ENCODE measurements at places on chromosomes 6 and 20.

DNA sequence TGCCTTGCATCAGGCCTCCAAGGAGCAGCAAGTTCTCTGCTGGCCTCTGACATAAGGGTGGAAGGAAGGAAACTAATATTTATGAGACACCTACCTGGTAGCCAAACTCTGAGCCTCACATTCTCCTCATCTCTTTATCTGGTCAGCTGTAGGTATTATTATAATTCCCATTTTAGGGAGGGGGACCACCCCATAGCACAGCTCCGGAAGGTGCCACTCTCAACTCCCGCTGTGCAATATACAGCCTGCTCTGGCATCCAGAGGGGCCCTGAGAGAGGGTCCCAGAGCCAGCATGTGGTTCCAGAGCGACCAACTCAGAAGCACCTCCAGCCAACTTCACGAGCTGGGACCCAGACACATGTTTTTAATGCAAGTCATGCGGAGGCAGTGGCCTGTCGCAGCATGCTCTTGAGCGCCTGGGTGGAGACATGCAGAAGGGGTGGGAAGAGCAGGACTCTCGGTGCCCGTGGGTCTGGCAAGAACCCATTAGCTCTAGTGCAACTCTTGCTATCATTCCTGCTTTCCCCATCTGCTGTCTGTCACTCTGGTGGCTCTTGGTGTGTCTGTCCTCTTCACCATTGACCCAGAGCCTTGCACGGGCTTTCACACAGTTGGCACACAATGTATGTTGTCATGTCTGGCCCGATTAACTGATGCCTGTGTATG, 15.0 kb upstream of the MYMX start:
- DNase-seq = no peak

DNA sequence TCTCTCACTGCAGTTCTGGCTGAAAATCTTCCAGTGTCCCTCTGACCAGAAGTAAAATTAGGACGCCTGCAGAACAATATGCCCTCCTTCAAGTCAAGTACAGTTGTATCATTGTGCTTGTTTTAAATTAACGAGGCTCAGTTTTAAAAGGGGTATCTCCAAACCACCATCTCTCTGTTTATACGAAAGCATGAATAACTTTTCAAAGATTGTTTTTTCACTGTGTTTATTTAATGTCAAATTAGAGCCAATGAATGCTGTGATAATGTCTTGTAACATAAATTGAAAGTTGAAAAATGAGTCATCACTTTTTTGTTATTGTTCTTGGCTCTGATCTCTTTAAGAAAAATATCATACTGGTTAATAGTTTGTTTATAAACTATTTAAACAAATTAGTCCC, 230.7 kb upstream of the THEMIS start:
- no peak for DNase-seq

- no peak for DNase-seq
Measured at GRCh38 chr20:36084897-36085613, 69.5 kb upstream of the EPB41L1 start.

DNA sequence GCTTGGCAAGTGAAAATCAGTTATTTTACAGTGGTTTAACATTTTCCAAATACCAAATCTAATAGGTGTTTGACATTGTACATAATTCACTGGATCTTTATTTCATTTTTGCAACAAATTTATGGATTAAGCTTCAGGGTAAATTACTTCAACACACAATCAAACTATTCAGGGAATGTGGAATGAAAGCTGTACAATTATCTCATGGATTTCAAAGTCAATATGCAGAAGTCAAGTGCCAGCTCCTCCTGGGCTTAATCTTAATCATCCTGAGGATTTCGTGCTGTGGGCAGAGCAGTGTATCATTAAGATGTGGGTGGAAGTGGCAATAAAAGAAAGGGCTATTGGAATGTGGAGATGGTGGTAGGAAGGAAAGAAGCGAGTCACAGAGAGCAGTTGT, 548.8 kb downstream of the COL12A1 start:
- DNase-seq = no peak

DNA sequence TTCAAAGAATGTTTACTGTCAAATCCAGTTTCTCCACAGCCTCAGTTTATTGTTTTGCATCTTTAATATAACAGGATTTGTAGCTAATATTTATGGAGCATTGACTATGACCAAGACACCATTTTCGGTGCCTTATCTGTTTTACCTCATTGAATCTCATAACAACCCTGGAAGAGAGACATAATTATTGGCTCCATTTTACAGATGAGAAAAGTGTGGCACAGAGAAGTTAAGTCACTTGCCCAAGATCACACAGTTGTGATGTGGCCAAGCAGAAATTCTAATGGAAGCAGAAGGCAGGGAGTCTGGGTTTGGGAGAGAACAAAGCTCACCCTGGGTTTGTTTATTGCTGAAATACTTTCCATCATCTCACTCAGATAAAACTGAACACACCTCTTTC, 17.5 kb upstream of the NFATC2 start:
- DNase-seq = no peak

DNA sequence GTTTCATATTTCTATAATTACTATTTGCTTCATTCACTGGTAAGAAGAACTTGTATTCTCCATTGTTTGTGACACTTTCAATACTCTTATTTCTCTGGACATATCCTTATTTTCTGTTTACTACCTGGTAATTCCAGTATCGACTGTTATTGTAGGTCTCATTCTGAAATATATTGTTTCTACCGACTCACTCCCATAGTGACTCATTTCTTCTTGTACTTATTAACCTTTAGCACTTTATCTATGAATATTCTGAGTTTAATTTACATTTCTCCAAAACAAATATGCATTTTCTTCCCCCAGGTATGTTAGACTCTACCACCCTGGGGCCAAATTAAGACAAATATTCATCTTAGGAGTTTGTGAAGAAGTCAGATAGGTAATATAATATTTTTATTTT, 164.5 kb upstream of the BTBD3 start:
- no peak for DNase-seq

DNA sequence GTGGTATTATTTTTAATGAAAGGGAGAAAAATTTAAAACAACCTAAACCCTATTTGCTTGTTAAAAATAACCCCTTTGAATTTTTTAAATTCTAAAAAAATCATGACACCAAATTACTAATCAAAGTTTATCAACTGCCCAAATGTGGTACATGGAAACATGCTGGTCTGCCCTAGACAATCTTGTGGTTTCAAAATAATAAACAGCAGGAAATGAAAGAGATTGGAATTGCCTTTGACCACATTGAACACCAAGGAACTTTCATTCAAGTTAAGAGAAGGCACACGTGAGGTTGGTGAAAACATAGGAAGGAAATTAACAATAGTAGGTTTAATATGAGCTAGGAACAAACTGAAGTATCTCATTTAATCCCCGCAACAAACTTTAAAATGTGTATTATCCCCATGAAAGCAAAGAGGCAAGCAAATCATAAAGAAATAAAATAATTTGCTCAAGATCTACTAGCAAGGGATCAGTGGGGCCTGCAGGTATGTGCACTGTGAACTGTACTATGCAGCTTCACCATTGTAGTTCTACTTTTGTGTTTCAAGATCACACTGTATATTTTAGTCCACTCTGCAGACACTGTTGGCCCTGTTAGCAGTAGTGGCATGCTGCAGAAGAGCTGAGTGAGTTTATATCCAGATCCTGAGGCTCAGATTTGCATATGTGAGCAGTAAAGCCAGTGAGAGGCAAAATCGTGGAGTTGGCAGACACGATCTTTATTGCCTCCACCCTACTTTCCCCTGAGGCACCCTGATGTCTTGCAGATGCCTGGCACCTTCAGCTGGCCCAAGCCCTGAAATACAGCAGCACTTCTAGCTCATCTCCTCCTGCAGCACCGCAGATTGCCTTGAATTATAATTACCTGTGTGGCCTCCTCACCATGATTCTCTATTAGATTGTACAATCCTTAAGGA, 157.8 kb upstream of the TENT5A start:
- no peak for DNase-seq

DNA sequence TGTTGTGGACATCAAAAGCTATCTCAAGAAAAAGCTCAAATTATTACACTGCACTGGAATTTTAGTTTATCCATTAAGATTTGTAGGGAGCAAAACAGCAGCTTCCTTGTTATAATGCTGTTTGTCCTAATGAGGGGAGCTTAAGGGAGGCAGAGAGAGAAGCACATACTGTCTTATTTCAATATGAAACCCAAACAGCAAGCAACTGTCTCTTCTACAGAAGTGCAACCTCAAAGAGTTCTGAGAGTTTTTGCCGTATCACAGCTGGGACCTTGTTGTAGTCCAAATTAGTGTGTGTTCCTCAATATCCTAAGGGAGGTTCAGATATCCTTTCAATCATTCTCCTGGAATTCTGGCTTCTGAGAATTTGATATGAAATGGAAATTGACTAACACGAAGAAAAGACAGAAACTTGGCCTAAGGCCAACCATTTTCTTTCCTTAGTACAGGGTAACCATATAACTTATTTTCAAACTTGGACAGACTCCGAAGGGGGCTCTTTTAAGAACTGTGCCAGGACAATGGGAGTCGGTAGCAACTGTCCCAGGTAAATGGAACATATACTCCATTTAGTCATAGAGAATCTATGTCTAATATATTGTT, 149.3 kb upstream of the CCN2 start:
- no peak for DNase-seq

DNA sequence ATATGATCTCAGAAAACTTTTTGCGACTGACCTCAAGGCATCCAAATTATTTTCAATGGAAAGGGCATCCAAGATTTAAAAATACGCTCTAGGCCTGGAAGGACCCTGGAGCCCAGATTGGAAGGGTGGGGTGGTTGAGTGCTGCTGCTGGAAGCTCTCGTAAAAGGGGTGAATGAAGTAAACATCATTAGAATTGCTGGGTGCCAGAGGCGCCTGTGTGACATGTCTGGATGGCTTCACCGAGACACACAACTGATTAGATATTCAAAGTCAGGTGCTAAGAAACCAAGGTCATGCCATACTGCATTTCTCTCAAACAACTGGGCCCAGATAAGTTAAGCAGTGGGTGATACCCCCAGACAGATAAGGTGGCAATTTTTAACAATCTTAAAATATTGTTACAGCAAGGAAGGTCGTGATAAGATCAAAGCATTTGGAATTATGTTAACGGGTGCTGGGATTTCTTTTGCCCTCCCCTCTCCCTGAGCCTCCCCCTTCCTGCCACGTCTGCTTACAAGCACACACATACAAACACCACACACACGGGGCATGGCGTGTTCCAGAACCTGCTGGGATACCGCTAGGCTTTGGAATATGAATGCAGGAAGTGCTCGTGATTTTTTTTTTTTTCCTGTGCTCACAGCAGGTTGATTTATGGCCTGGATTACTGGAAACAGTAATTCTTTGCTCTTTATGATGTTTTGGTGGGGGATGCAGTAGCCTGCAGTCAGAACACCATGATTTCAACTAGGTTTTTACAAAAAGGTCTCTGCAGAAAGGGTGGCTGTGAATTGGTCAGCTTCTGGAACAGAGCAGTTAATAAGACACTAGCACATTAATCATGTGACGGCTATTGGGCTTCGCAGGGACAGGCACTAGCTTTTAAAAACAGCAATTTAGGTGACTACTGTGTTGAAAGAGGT, 551.2 kb downstream of the QKI start:
- no peak for DNase-seq

DNA sequence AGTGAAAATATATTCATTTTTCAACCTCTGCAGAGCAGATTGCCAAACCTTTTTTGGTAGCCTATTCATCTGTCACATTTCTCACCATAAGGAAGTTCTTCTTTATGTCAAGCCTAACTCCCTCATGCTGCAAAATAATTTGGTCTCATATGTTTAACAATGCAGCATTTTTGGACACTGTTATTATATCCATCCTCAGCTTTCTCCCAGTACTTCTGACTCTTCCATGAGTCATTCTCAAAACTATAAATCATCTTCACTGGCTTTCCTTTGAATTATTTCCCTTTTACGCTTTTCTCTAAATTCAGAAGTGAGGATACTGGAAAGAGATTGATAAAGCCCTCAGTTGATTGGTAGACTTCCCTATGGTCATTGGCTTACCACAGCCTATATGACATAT, 192.2 kb downstream of the TPBG start:
- no peak for DNase-seq

DNA sequence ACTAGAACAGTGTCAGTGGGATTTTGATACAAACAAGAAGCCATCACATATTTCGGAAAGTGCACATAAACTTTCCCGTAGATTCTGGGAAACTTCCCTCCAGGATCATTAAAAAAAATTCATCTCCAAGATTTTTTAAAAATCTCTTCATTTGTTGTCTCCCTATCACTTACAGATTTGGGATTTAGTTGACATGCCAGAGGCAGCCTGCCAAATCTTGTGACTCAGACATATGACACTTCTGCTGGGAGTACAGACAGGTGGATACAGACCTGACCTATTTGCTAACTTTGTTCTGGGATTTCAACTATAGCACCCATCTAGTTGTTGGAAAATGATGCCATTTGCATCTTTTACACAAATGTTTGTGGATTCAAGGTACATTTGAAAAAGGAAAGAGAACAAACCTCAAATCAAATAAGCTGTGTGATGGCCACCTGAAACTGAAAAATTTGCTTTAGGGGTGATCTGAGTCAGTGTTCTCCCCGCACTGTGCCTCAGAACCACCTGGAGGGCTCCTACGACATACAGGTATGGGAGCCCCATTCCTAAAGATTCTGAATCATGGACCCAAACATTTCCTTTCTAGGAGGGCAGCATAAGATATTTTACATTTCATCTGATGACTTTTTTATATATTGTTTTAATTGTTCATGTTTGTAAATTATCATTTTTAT, 21.9 kb upstream of the CD2AP start:
- no peak for DNase-seq

DNA sequence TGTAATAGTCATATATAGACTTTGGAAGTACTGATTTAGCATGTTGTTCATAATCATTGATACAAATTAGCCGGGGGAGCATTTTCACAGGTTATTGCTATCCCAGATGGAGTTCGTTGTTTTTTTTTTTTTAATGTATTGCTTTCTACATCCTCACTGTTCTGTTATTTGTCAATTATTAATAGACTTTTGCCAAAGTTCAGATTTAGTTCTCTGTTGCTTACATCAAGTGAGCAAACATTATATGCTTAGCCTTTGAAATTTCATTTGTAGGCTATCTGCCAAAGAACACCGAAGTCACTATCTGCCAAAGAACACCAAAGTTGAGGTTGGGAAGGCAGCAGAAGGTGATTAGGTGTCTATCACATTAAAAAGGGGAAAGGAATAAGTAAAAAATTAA, at the start of gene HAO1:
Gene HAO1 (minus strand): TSS at position 118 of the 400 bp plus-strand sequence. CDS start 36 bp downstream, at position 82.
- no peak for DNase-seq
